ENCODE measurements at places on chromosomes 16 and 17. TPM values are rescaled to one million over a fixed set of nuclear protein-coding genes. Genes with fewer than 3 reads are reported as not detected.
A peak's percentile ranks its signal among the peaks of the same experiment; 100 is the strongest.

Gene GPR179
- total RNA-seq = not detected

Gene TBC1D3K
- total RNA-seq = not detected

Gene ABCA9
- 130 TPM for total RNA-seq

Gene HS3ST2
- total RNA-seq = 2.3 TPM

Gene COPZ2
- 40.5 TPM for total RNA-seq

Gene AP2B1
- 60.2 TPM for total RNA-seq

Gene ITGAD
- total RNA-seq = under 0.01 TPM

GRCh38 chr17:77769215-77769614 is 189.3 kb upstream of the TNRC6C start:
- DNase-seq = no peak

- DNase-seq = no peak
These were observed 4.7 kb upstream of the SMTNL2 start for GRCh38 chr17:4579678-4580077.

DNA sequence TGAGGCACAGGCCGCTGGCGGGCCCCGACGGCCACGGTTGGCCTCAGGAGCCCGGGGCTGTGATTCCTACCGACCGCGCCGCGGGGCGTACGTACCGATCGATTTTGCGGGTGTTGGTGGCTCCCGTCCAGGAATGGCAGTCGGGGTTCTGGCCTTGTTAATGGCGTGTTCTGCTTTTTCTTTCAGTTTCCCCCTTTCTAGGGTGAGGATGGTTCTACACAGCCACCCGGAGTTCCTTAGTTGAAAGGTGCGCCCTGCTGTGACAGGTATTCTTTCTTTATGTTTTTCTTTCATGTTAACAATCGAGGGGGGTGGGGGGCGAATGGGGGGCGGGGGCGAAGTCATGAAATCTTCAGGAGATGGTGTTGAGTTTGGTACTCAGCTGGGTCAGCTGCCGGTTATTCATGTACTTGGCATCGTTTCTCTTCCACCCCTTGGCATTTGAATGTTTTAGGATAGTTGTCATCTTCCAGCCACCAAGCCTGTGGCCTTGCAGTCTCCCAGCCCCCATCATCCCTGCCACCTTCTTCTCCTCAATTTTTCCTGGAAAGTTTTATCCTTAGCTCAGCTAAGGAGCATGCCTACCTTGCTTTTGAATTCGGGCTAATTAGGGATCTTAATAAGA is 802 bp downstream of the CYLD start:
- no peak for DNase-seq

DNA sequence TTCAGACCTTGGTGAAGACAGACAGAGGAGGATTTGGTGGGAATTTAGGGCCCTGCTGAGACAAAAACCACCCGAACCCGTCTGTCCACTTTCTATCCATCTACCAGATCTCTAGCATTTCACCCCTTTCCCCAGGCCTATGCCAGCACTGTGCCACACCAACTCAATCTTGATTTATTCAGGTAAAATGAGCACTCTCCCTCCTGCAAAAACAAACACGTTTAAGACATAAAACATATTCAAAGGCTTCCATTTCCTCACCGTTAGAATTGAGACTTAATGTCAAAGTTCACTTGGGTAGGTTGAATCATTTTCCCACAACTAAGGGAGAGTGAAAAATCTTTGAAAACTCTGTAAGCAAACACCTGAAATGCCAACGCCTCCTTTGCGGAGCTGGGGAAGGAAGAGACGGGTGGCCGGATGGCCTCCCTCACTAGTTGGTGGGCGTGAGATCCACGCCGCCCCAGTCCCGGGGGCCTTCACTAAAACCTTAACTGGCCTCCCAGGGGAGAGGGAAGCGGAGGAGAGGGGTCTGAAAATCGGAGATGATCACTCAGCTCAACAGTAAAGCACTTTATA is 862 bp downstream of the DCAKD start:
- DNase-seq = no peak

DNA sequence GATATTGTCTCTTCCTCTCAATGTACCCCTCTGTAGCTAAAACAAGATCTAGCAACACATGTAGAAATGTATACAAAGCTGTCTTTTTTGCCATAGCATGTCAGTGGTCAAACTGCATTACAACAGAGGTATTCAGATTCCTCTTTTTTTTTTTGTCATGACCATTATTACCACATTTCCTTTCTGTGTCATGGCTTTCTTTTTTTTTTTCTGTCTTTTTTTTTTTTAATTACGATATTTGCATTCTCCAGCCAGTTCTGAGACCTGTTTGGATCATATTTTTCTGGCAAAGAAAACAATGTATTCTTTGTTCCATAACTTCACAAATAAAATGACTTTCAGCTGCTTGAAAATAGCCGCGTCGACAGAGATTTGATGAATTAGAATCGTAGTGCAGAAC is 27.4 kb upstream of the CAPNS2 start:
- no peak for DNase-seq

DNA sequence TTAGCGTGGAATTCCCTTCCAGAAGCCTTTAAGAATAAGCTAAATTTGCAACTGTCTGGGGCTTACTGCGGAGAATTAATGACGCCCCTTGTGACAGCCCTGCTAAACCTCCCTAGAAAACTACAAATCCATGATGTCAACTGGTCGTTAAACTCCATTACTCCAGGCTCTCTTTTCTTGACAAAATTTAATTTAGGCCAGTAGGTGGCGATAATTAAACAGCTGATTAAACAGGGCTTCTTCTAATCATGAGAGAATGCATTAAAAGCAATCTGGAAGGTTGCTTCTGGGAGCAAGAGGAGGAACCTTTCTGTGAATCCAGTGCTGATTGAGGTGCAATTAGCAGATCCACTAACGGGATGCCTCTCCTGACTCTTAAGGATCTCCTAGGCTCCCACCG is 8.1 kb upstream of the NLRP1 start:
- DNase-seq = no peak

DNA sequence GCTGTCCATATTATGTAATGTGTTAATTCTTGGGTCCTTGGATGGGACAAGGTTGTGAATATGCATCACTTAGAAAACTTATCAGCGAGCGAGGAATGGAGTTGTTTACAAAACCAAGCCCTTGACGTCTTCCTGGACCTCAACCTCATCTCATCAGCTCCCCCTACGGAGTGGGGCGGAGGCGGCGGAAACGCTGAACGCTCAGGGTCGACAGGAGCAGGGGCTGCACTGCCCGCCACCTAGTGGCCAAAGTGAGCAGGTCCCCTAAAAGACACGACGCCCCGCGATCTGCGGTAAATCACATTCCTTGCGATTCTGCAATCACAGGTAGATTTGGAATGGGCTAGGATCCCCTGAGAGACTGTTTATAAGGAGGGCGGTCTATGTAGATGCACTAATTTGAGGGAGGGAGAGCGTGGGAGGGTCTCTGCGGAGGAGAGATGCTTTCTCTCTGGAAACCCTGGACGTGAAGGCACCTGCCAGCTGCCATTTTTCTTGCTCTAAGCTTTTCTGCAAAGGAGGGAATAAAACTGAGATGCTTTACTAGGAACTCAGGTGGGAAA is 5.4 kb upstream of the ICAM2 start:
- no peak for DNase-seq

- DNase-seq = no peak
These were observed 350.8 kb upstream of the HSBP1 start for GRCh38 chr16:83456934-83457333.

DNA sequence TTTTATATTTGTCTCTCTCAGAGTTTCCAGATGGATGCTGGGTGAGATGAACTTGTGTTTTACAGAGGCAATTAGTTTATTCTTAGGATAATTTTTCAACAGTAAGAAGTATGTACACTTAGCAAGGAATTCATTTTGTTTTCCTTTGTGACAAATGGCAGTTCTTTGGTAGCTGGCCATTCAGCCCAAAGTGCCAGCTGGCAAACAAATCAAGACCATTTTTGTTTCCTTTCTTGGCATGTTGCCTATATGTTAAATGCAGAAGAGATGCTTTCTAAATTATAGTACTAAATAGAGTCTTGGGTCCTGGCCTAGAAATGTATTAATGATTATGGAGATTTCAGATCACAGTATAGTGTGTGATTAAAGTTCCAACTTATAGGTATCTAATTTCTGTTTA is 337.1 kb downstream of the CNTNAP4 start:
- DNase-seq = no peak

- DNase-seq = no peak
These were observed 509 bp downstream of the CNEP1R1 start for GRCh38 chr16:50025537-50025931.

DNA sequence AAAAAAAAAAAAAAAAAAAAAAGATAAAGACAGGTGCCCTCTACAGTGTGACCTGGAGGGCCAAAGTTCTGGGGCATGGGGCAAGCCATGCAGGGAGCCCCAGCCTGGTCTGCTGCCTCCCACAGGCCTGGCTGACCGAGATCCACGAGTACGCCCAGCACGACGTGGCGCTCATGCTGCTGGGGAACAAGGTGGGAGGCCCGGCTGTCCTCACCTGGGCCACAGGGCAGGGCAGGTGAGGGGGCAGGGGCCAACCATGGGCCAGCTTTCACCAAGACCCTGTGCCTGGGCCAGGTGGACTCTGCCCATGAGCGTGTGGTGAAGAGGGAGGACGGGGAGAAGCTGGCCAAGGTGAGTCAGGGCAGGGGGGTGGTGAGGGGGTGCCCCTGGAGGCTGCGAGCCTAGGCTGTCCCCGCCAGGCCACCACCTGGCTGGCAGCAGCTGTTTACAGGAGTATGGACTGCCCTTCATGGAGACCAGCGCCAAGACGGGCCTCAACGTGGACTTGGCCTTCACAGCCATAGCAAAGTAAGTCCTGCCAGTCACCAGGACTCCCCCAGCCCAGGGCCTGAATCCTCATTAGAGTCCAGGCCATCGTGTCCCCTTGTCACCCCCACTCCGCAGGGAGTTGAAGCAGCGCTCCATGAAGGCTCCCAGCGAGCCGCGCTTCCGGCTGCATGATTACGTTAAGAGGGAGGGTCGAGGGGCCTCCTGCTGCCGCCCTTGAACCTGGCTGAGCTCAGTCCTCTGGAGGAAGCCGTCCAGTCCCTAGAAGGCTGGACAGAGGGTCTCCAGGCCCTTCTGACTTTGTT is 2.7 kb upstream of the TRAF7 start:
- no peak for DNase-seq

GRCh38 chr16:66065925-66066324 is 300.6 kb upstream of the CDH5 start:
- DNase-seq = no peak

DNA sequence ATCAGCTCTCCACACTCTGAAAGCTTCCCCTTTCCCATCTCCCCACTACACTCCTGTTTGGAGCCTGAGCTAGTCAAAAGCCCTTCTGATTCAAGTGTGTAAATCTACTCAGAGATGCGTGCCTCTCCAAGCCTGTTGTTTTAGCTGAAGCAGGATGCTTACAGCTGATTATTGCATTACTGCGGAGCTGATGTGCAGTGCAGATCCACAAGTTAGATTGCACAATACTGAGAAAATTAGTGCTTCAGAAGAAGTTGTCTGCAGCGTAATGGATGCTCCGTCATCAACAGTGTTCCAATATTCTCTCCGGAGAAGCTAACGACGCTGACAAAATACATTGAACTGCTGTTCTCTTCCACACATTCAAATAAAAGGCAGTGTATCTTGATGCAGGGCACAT is 44.8 kb upstream of the NLRP1 start:
- no peak for DNase-seq

GRCh38 chr16:81014672-81015071 is 7.7 kb downstream of the CENPN start:
- DNase-seq = no peak

- no peak for DNase-seq
These were observed 32.9 kb upstream of the SKAP1 start for GRCh38 chr17:48462946-48463345.

DNA sequence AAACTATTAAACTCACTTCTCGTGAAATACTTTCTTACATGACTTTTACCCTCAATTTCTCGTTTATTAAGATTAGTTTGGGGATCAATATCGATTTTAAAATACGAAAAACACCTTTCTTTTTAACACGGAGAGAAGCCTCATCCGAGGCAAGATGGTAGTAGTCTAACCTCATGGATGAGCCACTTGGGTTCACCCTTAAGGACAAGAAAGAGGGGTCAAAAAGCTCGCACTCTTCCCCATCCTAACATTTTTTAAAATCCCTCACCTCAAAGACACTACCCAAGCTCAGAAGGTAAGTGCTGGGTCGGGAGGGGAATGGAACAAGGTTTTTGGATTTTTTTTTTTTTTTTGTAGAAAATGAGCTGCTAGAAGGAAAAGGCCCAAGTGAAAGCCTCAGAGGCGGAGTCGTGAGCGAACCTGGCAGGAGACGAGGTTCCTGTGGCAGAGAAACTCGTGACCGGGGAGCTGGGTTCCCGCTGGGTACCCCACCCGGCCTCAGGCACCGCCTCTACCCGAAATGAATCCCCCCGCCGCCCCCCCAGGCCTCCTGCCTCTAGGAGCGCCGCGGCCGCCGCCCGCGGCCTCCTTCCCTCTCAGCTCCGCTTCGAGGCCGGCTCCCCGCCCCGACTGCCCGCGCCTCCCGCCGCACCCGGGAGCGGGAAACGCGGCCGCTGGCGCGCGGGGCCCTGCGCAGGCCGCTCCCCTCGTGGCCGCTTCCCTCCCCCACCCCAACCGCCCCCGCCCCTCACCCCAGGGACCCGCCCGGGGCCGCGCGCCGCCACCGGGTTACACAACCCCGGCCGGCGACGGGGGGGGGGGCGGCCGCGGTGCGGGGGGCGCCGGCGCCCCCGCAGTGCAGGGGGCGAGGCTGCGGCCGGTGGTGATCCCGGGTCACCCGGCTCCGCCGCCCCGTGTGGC is 1.6 kb downstream of the NUFIP2 start:
- DNase-seq = peak; percentile 66

GRCh38 chr17:41185001-41185400 is 290 bp upstream of the KRTAP4-1 start:
- DNase-seq = no peak

DNA sequence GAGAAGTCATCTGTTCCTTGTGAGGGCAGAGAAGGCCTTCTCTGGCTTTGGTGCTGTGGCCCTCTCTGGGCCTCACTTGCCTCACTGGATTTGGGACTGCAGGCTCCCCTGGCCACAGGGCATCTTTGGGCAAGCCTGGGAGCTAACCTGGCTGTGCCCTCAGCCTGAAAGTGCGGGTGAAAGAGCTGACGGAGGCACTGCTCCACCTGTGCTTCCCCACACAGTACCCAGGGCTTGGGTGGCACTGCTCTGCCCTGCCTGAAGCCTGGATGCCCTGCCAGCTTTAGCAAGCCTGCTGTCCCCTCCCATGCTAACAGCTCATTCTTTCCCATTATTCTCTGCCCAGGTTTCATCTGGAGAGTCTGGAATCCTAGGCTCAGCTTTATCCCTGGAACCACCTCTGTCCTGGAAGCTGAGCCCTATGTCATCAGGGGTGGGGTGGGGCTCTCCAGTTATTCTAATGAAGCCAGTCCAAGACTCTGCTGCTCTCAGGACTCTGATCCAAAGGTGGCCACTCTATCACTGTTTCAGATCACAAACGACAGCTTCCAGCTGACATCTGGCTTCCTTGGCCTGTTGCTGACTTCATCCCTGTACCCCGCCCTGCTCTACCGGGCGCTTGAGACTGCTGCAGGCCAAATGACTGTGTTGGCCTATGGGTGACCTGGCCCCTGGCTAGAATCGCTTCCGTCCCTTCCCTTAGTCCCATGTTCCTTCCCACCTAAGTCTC is 29.3 kb downstream of the HIC1 start:
- DNase-seq = peak; percentile 72

GRCh38 chr16:21103941-21104860 is 46.4 kb downstream of the DNAH3 start:
- DNase-seq = no peak

DNA sequence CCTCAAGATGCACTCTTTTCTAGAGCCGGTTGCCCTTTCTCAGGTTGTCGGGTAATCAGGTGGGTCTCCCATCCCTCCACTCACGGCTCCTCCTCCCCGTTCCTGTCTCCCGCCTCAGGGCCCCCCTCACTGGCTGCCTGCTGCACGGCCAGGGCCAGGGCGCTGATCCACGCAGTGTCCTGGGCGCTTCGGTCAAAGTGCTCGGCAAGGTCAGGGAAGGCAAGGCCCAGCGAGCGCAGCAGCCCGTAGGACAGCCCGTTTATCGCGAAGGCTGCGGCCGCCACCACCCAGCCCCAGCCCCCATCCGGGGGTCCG is 753 bp downstream of the SLC16A11 start:
- no peak for DNase-seq

Measured in tibial nerve (tissue), 4 donors.